ENCODE measurements at places on chromosomes 7 and 10. TPM values are rescaled to one million over a fixed set of nuclear protein-coding genes. Genes with fewer than 3 reads are reported as not detected.

The KLHL7 gene
- total RNA-seq = 18.1 TPM

DNA sequence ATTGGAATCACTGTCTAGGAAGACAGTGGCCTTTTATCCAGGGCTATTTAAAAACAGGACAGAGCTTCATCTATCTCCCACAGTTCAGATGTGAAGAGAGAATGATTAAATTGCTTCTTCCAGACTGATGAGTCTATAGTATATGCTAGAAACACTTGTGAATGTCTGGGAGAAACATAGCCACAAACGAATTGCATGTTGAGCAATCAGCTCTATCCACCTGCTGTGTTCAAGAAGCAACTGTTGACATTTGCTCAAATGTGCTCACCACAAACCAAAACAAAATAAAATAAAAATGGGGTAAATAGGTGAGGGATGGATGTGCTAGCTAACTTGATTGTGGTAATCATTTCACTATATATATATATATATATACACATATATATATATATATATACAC lies 195.1 kb downstream of the HECW1 start:
- ATAC-seq = no peak

DNA sequence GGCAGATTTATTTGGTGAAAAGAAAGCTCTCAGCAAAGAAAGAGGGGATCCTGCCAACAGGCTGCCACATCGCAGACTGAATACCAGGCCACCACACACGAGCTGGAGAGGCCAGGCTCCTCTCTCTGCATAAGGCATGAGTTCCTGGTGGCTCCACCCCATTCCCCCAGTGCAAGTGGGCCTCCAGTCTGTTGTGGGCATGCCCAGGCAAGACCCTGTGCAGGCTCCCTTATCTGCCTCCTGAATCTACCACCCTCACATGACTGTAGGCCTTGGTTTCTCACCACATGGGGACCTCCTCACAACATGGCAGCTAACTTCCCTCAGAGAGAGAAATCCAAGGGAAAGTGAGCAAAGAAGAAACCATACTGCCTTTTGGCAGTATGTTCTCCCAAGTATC lies 26.7 kb upstream of the CUL1 start:
- ATAC-seq = no peak

DNA sequence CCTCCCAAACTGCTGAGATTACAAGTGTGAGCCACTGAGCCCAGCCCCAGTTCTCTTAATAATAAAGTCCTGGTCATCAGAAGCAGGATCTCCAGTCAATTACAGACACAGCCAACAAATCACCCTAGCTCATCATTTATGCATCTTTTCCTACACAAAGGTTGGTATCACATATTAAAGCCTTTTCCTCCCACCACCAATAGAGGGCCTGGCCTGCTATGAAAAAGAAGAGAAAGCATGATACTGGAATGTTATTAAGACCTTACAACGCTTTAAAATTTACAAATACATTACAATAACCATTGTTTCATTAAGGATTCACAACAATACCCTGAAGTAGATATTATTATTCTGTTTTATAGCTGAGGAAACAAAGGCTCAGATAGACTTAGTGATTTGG lies 25.9 kb downstream of the VAX1 start:
- no peak for ATAC-seq

DNA sequence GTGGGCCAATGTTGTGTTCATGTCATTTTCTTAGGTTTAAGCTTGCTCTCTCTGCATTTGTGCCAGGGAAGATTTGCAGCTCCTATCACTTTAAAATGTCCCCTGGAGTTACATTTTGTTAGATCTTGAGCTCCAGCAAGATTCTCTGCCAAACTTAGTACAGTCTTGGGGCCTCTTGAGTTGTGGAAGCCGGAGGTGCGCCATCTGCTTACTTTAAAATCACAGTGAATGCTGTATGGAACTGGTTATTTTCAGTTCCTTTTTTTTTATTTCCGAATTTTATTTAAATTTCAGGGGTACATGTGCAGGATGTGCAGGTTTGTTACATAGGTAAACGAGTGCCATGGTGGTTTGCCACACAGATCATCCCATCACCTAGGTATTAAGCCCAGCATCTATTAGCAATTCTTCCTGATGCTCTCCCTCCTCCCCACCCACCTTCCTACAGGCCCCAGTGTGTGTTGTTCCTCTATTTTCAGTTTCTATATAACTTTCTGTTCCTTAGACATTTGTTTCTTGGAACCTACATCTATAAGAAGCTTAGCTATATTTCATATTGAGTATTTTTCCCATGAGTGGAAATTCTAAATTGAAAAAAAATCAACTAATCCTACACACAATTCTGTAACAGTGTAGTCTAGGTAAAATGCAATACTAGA lies 114.4 kb upstream of the CREB5 start:
- no peak for ATAC-seq
